ENCODE measurements at places on chromosomes 2 and 18. TPM values are rescaled to one million over a fixed set of nuclear protein-coding genes. Genes with fewer than 3 reads are reported as not detected.

GRCh38 chr2:64036034-64036705 lies 16.9 kb upstream of the VPS54 start:
- DNase-seq = no peak

DNA sequence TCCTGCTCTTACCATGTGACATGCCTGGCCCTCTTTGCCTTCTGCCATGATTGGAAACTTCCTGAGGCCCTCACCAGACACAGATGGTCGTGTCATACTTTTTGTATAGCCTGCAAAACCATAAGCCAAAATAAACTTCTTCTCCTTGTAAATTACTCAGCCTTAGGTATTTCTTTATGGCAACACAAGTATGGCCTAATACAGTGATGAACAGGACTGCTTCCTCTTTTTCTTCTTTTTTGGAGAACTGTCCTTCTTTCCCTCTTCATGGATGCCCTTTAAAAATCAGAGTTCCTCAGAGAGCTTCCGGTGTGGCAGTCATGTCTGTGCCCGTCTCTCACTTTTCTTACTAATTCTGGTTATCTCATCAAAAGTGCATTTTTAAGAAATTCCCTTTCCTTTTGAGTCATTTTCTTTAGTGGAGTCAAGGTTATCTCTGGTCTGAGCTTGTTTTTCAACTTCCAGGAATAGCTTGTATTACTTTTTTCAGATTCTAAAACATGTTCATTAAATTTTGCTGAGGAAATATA lies 9.2 kb upstream of the IL1A start:
- DNase-seq = no peak

DNA sequence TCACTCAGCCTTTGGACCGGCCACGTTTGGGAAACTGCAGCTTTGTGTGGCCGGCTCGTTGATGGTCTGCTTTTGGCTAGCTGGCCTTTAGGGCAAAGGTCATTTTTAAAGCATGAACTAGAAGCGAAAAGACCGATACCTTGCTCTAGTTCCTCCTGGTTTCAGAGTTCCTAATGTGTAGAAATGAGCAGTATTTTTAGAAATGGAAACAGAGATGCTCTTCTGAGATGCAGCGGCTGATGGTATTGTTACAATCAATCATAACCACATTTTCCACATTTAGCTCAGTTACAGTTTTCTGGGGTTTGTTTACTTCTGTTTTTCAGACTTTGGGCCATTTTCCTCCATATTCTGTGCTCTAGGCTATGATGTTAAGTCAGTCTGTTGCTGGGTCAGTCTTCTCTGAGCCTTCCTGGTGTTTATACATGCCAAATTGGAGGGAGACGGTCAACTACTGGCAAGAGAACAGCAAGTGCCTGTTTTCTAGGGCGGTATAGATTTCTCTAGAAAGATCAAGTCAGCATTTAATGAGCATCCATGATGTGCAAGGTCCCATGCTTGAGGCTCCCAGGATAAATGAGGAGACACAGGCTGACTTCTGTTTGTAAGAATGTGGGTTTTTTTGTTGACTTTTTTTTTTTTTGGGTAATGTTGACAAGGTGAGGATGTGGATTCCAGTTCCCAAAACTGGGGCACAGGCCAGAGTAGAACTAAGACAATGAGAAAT lies 28.0 kb downstream of the RNF144A start:
- DNase-seq = no peak

DNA sequence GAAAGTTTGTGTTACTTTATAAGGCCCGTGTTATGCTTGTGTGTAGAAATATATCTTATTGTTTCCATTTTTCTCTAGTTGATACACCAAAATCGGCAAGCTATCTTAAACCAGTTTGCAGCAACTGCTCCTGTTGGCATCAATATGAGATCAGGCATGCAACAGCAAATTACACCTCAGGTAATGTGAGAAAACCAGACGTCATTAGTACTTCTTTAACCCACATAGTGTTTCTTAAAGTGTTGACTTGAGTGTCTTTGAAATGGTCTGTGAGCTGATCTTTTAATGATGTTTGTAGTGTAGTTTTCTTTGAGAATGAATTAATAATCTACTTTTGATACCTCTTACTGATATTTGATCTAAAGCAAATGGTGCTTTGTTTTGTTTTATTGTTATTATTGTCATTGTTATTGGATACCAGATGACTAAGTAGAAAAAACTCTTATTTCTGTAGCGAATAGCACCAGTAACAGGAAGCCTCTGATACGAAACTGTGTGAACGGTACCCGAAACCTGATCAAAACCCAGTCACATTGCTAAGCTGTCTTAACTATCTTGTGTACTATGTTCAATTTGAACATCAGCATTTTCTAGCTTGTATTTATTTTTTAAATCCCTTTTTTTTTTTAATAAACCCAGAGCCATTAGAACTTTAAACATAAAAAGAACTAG lies 53.7 kb downstream of the PTRHD1 start:
- DNase-seq = peak; percentile 8

Gene TP53I3
- total RNA-seq = 75.2 TPM

Gene MC4R
- not detected for total RNA-seq

DNA sequence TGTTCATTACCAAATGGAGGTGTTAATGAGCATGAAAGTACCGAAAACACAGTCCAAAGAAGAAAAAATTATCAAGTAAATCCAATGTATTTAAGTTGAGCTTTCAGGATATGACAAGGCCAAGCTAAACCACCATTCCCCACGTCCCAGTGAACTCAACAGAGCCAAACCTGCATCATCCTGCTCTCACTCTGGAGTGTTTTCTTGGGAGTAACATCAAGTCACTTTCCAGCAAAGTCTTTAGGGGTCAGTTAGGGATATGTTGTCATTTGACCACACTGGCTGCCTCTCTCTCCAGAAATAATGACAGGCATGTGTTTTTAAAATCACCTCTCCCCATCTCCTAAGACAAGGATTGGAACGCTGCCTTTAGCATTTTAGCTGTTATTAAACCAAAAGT lies 140.5 kb downstream of the SRBD1 start:
- no peak for DNase-seq

DNA sequence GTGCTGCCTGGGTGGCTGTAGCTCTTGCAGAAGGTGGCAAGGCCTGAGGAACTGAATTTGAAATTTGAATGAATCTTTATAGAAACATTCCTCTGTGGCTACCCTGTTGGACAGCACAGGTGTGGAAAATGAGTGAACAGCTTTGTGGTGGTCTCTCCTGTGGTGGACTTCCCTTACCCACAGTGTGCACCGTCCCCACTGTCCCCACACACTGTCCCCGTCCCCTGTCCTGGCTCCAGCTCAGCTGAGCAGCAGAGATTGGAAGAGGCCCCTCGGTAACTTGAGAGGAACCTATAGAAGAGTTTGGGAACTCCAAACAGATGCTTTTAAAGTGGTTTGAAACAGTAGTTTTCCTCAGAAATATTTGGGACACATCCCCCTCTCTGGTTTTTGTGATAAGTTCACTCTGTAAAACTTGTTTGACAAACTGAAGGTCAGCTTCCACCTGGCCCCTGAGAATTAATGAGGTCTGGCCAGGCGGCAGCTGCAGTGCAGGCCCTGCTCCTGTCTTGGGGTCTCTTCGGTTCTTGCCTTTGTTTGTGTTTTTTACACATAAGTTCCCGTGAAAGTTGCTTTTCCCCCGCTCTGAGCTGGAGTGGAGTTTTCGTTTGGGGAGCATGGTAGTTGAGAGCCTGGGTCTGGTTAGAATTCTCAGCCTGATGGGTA lies 63.2 kb downstream of the ASAP2 start:
- no peak for DNase-seq

DNA sequence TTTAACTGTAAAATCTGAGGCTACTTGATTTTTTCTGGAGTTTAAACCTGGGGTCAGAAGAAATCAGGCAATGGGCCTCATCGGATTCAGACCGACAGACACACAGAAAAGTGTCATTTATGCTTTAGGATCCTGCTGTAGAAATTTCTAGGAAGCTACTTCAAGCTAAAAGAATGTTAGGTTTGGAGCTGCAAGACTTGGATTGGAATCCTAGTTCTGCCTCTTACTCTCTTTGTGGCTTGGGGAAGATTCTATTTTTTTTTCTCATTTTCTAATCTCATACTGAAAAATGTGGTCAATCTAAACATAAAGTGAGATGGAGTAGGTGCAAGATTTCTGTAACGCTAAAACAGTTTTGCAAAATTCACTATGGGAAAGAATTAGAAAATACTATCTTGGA lies 48.8 kb upstream of the KCNE4 start:
- no peak for DNase-seq

DNA sequence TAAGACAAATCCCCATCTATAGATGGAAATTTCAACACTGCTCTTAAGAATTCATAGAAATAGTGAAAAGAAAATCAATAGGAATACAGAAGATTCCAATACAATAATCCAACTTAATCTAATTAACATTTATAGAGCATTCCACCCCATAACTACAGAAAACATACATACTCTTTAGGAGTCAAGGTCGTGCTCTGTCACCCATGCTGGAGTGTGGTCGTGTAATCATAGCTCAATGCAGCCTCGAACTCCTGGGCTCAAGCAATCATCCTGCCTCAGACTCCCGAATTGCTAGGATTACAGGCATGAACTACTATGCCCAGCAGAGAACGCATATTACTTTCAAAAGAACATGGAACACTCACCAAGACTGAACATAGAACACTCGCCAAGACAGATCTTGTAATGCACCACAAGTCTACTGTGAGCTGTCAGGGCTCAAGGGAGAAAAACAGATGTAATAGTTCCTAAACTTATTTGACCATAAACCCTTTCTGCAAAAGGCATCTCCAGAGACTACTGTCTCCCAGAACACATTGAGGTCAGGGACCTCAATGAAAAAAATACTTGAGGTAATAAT lies 14.1 kb downstream of the MEMO1 start:
- no peak for DNase-seq

Gene CYP27A1
- 10.9 TPM for total RNA-seq

GRCh38 chr2:173553593-173553992 lies 198.9 kb downstream of the CDCA7 start:
- no peak for DNase-seq

Gene SKOR2
- total RNA-seq = not detected

Gene MARCHF4
- total RNA-seq = 3.6 TPM

GRCh38 chr2:222353993-222354392 lies 55.2 kb upstream of the PAX3 start:
- DNase-seq = no peak

Gene SAG
- total RNA-seq = not detected

Gene CCDC85A
- 16.2 TPM for total RNA-seq

DNA sequence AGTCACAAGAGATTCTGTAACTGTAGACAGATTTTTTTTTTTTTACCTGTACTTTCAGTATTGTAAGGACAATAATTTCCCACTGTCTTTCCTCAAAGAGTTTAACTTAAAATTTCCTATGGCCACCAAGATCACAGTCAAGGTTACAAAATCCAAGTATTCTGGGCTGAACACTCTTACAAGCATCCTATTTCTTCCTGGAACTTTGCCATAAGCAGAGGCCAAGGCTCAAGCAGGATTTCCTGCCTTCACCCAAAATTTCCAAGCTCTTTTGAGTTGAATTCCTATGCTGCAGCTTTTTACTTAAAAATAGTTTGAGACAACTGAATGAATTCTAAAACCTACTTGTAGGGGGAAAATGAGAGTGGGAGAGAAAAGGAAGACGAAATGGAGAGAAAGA lies 299.4 kb downstream of the ZNF516 start:
- DNase-seq = no peak

GRCh38 chr18:2089396-2089795 lies 481.9 kb downstream of the METTL4 start:
- no peak for DNase-seq

DNA sequence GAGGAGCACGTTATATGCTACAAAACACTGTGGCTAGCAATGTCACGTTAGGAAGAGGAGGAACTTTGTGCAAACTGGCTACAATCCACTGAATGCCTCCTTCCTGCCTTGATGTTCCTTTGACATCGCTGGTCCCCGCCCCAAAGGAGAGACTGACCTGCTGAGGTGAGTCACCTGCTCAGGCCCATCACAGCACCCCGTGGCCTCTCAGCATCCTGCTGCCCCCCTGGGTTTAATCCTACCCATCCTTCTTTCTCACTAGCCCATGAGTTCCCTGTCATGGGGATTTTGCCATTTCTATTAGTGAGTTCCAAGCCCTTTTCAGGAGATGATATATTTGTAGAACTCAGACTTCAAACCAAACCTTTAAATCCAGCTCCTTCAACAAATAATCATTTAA lies 16.2 kb downstream of the DLGAP1 start:
- DNase-seq = no peak

DNA sequence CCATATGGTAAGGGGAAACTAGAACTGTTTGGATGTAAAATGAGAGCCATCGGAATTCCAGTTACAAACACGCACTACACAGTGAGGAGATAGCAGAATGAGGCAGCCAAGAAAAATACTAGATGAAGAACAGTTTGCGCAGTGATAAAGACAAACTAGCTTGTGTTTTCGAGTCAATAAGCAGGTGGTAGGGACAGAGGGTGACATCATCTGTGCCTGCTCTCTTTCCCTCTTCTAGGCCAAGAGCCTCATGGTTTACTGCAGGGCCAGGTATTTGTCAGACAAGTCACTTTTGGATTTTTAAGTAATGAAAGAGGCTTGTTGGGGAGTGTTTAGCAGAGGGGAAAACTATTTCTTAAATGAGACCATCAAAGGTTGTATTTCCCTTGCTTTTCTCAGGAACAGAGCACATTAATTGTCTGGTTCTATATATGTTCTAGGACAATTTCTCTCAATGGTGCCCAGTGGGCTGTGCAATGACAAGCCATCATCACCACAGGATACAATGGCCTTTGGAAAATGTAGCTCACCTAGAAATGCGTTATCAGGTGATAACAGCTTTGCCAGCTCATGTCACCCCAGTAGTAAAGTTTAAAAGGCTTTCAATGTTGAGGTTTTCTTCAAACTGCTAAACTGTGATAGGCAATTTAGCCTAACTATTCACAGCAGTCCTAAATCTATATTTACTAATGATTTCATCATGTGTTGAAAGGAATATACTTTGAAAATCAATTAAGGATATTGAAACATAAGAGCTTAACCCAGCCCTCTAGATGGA lies 1210.3 kb upstream of the ZEB2 start:
- DNase-seq = no peak
